Umbilical cord (tissue), 2 donors: ENCODE measurements at places on chromosomes 1 and 21.
A peak's percentile ranks its signal among the peaks of the same experiment; 100 is the strongest.

GRCh38 chr1:246571953-246572352 is 5.7 kb downstream of the CNST start:
- no peak for DNase-seq

- DNase-seq: peak; percentile 28
Measured at GRCh38 chr1:50279622-50280330, 143.5 kb downstream of the DMRTA2 start.

GRCh38 chr1:89523572-89524368 is 859 bp upstream of the LRRC8B start:
- DNase-seq: no peak

GRCh38 chr1:60470246-60470645 is 396.7 kb upstream of the C1orf87 start:
- DNase-seq: peak; percentile 8

GRCh38 chr1:226967665-226968064 is 27.6 kb downstream of the COQ8A start:
- no peak for DNase-seq

DNA sequence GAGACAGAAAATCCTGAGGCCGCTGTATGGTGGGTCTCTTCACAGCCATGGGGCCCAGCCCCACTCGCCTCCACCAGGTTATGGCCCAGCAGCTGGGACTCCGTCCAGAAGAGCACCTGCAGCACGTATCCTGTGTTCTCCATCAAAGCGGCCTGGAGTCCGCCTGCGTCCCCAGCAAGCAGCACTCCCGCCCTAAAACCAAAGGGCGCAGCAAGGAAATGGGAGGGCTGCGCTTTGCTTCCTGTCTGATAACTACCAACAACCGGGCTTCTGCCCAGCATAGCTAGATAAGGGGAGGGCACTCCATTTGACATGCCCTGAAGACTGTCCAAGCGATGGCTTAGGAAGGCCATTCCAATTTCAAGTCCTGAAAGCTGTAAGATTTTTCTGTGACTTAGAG is 119.9 kb downstream of the KCNJ15 start:
- DNase-seq: no peak

DNA sequence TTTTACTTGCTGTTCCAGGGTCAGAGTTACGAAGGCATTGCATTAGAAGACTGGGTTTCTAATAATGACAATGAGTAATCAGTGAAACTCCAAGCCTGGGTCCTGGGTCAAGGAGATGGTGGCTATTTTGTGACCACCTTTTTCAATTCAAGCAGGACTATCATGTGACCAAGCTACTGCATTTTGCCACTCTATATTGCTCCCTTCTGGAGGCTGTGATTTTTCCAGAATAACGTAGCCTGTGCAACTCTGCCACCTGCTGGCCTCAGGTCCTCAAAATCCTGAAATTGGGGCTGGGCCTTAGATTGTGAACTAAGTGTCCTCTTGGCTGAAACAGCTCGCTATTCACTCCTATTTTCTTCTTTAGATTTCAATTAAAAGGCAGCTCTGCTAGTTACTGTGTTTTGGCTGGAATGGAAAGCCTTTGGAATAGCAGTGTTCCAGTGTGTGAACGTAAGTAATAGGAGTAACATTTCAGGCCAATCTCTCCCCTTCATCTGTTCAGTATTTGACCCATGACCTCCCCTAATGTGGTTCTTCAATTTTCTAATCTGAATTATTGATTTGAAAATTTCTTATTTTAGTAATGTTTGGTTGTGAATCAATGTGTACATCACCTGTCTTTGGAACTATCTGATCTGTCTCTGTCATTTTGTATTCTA is 52.9 kb upstream of the CD46 start:
- peak; percentile 60 for DNase-seq

- peak; percentile 51 for DNase-seq
Measured at GRCh38 chr1:96362623-96363022, 359.0 kb upstream of the PTBP2 start.

- DNase-seq: no peak
Measured at GRCh38 chr1:230194525-230194924, 127.5 kb downstream of the GALNT2 start.

GRCh38 chr1:154325583-154326545 is 539 bp downstream of the ATP8B2 start:
- DNase-seq: peak; percentile 78

GRCh38 chr1:156863631-156864030 is 3.0 kb downstream of the NTRK1 start:
- no peak for DNase-seq

GRCh38 chr1:222820171-222820712 is 5.4 kb downstream of the DISP1 start:
- DNase-seq: no peak

DNA sequence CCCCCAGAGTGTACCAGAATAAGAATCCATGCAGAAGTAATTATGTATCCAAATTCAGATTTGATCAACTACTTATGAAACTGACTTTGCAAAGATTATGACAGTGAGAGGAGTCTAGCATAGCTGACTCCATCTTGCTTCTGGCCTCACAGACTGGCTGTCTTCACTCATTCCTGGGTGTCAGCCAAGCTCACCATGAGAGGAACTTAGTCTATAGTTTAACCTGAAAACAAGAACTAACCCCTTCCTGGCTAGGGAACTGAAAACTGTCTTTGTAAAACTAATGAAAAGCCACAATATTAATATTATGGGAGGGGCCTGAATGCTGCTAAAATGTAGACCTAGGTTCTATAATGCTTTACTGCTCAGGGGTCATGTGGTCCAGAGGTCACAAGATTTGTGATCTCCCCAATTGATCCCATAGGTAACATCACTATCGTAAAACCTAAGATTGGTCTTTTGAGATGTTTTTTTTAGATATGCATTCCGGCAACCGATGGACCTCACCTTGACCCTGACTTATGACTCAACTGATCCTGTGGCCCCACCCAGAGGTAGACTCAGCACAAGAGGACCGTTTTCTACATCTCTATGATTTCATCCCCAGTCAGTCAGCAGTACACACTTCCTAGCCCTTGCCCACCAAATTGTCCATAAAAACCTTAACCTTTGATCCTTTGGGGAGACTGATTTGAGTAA is 55.2 kb downstream of the ATP1B1 start:
- DNase-seq: no peak

- DNase-seq: no peak
Measured at GRCh38 chr1:116178837-116179236, 67.6 kb downstream of the MAB21L3 start.

DNA sequence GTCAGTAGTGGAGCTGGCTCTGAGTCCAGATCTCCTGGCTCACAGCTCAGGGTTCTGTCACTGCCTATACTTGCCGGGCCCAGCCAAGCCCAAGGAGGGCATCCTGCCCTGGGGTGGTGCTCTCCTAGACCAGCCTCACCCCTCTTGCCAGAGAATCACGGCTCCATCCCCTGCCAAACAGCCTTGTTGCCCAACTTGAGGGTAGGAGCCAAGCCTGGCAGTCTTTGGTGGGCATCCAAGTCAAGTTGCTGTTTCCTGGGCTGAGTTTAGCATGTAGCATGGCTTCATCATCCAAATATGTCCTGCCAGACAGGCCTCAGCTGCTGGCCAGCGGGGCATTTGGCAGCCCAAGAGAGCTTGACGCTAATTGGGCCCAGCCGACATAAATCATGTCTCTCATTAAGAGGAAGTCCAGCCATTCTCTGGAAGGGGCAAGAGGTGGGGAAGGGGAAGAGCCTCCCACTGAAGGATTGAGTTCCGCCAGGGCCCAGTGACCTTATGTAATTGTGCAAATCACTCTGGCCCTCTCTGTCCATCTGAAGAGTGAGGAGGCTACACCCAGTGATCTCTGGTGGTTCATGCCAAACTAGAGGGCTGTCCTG is 22.6 kb upstream of the TRABD2B start:
- no peak for DNase-seq

DNA sequence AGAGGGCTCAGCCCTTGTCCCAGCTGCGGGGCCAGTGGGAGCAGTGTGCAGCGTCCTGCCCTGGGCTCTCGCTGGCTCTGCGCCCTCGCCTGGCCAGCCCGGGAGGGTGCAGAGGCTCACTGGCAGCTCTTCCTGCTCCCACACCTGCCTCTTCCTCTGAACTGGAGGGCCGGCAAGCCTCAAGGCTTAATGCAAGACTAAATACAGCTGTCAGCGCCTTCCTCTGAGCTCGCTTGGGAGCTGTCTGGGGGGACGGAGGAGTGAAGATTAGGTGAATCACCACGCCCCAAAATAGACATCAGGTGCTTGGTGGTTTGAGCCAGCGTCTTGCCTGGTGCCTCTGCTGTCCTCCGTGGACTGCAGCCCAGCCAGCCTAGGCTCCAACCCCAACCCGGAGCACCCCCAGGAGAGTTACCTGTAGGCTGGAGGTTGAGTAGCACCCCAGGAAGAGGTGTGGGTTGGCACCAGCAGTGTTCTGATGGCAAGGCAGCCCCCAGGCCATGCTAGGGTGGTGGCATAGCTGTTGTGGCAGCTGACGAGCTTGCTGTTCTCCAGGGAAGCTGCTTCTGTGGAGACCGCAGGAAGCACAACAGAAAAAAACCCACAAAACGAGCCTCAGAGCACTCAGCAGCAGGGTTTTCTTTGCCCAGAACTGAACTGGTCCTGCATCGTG is 36.9 kb downstream of the UMODL1 start:
- DNase-seq: no peak

DNA sequence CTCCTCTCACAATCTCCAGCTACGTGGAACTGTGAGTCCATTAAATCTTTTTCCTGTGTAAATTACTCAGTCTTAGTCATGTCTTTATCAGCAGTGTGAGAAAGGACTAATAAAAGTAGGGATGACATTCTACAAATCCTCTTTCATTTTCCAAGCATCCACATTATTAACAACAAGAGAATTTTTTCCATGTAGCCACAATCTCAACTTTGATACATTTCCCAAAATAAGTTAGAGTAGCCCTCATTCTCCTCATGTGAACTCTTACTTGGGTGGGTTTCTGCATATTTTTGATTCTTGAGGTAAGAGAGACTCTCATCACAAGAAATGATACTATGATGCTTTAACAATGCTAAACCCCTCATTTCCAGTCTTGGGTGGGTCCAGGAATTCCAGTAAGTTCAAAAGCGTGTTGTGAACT is 52.8 kb downstream of the TNFSF18 start:
- no peak for DNase-seq

- DNase-seq: no peak
Measured at GRCh38 chr1:199452627-199453026, 574.9 kb upstream of the NR5A2 start.

DNA sequence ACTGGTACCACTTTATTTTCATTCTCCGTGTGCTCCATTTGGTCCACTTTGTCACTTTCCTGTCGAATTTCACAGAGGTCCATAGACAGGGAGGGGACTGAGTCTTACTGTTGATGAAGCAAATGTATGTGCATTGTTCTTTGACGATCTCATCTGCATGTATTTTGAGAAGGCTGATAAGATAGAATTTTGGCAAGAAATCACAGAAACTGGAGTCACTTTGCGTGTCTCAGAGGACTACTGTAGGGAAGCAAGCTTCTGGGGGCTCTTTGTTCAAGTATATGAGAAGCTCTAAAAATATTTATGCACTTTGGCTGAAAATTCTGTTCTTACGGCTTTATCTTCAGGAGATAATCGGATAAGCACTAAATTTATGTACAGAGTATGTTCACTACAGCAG is 78.1 kb downstream of the PCBP3 start:
- DNase-seq: no peak

GRCh38 chr1:18354612-18355011 is 126.1 kb upstream of the KLHDC7A start:
- DNase-seq: no peak

- DNase-seq: no peak
Measured at GRCh38 chr1:152747831-152748230, 10.0 kb upstream of the KPRP start.
